ENCODE measurements at places on chromosomes 11 and 22.
A peak's percentile ranks its signal among the peaks of the same experiment; 100 is the strongest.

GRCh38 chr11:23919455-23919854 lies 577.4 kb upstream of the LUZP2 start:
- DNase-seq, result no peak

- DNase-seq, result no peak
Observed at GRCh38 chr22:24728790-24729637, 45.5 kb downstream of the PIWIL3 start.

DNA sequence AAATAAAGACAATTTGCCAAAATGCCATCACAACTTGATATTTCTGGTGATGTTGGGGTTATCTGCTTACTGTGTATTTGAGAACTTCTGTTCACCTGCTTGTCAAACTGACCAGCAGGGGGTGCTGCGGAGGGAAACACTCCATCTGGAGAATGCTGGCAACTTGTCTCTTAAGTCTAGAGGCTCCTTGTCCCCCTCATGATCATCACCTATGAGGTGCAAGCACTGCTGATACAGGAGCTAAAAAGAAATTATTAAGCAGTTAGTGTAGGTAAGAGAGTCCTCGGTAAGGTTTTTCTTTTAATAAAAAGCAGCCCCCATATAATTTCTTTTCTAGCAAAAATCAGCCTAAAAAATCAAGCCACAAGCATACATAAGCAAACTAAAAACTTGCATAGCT lies 32.7 kb upstream of the GLYATL1B start:
- peak; percentile 81 for DNase-seq

DNA sequence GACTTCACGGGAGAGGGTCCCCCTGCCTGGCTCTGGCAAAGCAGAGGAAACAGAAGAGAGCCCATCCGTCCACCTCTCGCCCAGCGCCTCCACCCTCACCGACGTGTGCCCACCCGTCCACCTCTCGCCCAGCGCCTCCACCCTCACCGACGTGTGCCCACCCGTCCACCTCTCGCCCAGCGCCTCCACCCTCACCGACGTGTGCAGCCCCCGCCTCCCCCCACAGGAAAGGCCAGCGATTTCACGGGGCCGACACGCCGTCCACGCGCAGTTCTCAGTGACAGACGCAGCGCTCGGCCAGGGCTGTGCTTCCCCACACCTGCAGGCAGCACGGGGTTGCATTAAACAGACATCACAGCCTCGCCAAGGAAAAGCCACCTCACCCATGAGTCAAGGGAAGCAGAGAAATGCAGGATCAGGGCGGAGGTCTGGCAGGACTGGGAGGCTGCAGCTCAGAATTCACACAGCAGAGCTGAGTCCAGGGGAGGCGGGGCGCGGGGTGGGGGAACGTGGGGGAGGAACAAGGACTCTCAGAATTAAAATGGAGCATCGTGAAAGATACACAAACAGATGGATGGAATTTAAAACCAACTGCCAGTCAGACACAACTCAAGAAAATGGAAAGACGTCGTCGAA lies 377.7 kb downstream of the BRD1 start:
- DNase-seq, result no peak

DNA sequence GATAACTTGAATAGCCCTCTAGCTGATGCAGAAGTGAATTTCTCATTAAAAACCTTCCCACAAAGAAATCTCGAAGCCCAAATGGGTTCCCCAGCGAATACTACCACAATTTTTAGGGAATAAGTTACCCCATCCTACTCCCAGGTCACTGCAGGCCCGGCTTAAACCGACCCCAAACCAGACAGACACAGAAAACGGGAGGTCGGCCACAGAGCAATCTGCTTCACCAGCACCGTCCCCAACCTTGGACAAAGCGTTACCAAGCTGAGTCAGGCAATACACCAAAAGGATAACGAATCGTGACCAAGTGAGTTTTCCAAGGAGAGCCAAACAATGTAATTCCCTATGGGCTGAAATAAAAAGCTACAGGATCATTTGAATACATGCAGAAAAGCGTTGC lies 575 bp upstream of the MOV10L1 start:
- no peak for DNase-seq

GRCh38 chr11:130737866-130738431 lies 178.3 kb downstream of the SNX19 start:
- DNase-seq, result no peak

DNA sequence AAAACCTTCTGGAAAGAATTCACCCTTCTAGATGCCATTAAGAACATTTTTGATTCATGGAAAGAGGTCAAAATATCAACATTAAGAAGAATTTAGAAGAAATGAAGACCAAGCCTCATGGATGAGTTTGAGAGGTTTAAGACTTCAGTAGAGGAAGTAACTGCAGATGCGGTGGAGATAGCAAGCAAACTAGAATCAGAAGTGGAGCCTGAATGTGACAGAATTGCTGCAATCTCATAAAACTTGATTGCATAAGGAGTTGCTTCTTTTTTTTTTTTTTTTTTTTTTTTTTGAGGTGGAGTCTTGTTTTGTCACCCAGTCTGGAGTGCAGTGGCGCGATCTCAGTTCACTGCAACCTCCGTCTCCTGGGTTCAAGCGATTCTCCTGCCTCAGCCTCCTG lies 51.6 kb downstream of the MS4A13 start:
- DNase-seq, result no peak

DNA sequence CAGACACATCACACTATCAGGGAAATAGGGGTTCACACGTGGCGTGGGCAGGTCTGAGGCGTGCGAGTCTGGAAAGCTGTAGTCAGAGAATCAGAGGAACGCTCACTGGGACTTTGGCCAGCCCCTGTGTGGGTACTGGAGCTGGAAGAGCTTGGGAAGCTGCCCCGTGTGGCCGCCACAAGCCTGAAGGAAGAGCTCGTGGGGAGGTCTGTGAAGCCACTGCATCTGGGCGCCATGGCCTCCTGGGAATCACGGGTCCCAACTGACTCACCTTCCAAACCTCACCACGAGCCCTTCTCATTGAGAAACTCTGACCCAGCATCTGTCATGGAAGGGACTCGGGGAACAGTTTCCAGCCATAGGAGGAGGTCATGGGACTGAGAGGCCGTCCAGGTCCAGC lies 5.9 kb upstream of the MRGPRF start:
- no peak for DNase-seq

- no peak for DNase-seq
Observed at GRCh38 chr11:10247011-10247410, 47.0 kb downstream of the SBF2 start.

Measured in activated T-cell treated with anti-CD3 and anti-CD28 coated beads, Interleukin-2, amount 50 U/mL, for 72 hours (primary cell).